ENCODE measurements at places on chromosomes 13 and 19. TPM values are rescaled to one million over a fixed set of nuclear protein-coding genes. Genes with fewer than 3 reads are reported as not detected.

The PTH2 gene
- total RNA-seq = not detected

The SHD gene
- total RNA-seq = not detected

The PLK5 gene
- total RNA-seq = not detected

The MEX3D gene
- total RNA-seq = 88.8 TPM

The LILRA2 gene
- not detected for total RNA-seq

DNA sequence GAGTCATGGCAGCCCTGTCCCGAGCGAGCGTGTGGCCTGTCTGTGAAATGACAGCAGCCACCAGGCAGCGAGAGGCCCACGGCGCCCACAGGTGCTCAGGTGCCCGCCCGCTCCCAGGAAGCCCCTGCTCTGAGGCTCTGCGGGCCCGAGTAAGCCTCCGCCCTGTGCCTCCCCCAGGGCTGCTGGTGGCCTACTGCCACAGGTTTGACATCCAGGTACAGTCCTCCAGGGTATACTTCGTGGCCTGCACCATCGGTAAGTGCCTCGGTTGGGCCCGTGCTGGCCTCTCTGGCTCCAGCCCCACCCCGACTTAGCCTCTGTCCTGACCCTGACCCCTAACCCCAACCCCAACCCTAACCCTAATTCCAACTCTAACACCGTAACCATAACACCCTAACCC lies 15.0 kb upstream of the TMPRSS9 start:
- no peak for DNase-seq

GRCh38 chr19:42846597-42846996 lies 32.9 kb downstream of the PSG1 start:
- DNase-seq = no peak

DNA sequence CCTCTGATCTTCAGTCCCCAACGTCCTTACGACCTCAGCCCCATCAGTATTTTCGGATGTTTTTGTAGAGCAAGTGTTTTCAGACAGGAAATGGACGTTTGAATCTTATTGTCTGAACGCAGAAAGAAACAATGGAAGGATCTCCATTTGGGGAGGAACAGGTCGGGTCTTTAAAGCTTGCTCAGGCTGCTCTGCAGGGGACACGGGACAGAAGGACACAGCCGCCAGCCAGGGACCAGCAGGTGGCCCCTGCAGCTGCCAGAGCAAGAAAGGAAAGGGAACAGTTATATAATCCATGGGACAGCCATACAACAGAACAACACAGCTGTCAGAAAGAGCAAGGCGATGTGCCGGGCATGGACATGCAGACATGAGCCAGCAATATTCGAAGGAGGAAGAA lies 18.5 kb upstream of the IGLON5 start:
- DNase-seq = no peak

- no peak for DNase-seq
These were observed 99.4 kb upstream of the SERP2 start for GRCh38 chr13:44273991-44274770.

DNA sequence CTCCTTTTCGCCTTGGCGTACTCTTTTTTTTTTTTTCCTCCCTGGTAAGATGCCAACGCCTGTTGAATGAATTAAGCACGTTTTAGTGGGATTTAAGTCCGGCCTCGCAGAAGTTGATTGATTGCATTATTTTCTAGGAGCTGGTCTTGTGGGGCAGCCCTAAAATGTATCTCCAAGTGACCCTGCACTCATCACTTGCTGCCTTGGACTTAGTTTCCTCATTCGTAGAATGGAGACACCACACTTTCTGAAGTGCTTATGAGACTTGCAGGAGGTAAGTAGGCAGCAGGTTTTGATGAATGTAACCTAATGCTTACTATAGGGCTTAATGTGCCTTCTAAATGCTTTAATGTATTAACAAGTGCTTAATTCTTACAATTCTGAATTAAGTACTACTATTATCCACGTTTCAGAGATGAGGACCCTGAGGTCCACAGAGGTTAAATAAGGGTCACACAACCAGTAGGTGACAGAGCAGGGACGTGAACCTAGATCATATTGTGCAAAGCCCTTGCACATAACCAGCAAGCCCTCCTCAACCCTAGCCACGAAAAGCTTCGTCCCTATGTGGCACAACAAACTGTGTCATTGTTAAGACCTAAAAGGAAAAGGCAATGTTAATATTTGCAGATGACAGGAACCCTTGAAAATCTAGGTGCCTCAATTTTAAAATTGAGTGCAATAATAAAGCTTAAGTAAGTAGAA lies 514 bp upstream of the ARGLU1 start:
- DNase-seq = no peak

- DNase-seq = no peak
These were observed 52.6 kb downstream of the CDADC1 start for GRCh38 chr13:49300276-49300675.

DNA sequence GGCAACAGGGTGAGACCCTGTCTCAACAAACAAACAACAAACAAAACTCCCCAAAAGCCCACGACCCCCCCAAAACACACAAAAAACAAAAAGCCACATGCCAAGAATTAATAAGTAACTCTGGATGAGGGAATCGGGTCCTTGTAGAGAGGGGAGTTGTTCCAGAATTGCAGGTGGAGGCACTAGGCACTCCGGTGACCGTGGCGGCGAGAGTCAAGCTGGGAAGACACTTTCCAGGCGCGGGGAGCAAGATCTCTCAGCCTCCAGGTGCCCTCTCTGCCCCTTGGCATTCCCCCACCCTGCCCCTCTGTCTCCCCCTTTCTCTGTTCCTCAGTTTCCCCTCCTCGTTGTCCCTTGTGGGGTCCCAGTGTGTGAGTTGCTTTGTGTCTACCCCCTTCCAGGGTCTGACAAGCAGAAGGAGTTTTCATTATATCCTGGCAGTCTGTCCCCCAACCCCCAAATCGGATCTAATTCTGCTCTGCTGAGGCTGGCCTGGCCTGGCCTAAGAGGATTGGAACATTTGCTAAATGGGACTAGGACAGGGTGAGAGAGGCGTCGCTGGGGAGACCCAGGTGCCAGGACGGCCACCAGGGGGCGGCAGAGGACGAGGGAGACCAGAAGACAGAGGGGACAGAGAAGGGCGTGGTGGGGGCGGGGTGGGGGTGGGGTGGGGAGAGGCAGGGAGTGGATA lies 8.3 kb upstream of the CRX start:
- no peak for DNase-seq

DNA sequence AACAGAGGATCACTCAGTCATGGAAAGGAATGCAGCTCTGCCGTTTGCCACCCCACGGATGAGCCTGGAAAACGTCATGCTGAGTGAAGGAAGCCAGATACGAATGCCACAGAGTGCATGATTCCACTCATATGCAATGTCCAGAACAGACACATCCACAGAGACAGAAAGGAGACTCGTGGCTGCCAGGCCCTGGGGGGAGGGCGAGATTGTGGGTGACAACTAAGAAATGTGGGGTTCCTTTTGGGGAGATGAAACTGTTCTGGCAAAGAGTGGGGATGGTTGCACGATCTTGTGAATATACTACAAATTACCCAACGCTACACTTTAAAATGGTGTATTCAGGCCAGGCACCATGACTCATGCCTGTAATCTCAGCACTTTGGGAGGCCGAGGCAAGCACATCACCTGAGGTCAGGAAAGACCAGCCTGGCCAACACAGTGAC lies 27.2 kb upstream of the NAPA start:
- DNase-seq = no peak

DNA sequence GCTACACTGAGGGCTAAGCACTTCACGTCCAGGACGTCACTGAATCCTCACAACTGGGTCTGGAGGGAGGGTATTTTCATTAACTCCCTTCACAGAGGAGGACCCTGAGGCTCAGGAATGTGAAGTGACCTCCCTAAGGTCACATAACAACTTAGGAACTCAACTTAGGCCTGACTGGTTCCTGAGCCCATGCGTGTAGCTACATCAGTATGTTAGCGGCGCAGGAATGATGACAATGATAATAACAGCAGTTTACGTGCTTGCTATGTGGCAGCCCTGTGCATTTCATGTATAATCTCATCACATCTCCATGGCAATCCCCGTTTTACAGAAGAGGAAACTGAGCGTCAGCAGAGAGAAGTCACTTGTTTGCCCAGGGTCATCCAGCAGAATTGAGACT lies 18.3 kb downstream of the KRTDAP start:
- DNase-seq = no peak

DNA sequence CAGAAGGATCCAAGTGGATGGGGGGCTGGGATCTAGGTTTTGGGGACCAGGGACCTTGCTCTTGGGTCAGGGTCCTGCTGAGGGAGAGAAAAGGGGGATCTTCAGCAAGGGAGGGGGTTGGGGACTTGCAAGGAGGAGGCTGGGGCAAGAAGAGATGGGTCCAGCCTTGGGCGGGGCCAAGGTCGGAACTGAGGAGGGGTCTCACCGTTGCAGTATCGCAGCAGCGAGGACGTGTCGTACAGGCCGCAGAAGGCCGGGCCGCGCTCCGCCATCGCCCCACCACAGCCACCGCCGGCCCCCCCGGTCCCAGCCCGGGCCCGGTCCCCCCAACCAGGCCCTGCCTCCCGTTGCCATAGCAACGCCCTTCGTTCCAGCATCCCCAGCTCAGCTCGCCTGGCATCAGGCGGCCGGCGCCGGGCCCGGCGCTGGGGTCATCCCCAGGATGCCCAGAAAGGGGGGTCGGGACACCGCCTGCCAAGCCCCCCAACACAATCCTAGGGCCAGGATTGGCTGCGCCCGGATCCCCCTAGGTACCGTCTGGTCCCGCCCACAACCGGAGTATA lies 6.0 kb upstream of the EML2 start:
- no peak for DNase-seq

GRCh38 chr13:76884186-76884906 lies 1.9 kb downstream of the KCTD12 start:
- no peak for DNase-seq

DNA sequence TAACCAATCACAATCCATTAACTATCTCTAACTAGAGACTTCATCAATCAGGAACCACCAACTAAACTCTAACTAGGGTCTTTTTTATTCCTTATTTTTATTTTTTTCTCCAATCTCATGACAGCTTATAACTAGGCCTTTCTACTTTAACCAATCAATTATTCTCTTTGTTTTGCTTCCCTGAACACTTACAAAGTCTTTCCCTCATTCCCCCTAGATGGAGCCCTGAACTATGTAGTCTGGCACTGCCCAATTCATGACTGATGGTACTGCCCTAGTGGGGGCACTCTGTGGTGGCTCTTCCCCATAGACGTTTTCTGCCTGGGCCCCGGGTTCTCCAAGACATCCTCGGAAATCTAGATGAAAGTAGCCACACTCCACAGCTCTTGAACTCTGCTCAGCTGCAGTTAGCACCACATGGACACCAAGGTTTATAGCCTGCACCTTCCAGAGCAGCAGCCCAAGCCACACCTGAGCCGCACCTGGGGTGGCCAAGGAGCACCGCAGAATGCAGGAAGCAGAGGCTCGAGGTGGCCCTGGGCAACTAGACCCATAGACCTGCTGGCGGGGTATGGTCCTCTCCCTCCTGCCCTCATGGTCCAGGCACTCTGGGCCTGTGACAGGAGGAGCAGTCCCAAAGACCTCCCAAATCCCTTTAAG lies 6.6 kb downstream of the ATP7B start:
- DNase-seq = no peak

- DNase-seq = no peak
These were observed 38.0 kb upstream of the ADGRE5 start for GRCh38 chr19:14343286-14343685.

DNA sequence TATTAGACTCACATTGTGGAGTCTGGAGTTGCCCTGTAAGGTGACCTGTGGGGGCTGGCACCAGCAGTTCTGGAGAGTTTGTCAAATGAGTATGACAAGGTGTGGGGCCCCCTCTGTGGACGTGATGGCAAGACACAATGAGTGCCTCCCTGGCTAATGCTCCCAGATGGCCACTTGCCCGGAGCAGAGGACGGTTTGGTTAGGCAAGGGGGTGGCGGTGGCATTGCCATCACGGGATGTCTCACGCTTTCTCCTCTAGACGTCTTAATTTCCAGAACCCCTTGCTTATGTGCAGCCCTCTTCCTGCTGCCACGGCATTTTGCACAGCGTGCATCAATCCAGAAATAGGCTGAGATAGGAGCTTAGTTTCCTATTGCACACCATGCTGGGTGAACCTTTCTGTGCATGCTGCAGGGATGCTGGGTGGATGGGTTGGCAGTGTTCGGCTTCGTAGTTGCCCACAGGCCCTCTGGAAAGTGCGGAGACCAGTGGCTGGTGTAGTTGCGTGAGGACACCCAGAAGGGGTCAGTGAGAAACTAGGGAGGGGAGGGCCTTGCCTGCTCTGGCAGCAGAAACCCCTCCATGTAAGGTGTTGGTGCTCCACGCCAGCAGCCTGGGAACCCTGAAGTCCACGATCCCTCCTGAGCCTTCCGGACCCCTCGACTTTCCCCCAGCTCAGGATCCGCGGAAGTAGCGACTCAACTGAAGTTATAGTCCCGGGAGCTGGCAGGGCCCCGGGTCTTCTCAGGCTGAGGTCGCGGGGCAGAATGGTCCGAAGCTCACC lies 18.1 kb upstream of the LRP3 start:
- no peak for DNase-seq

DNA sequence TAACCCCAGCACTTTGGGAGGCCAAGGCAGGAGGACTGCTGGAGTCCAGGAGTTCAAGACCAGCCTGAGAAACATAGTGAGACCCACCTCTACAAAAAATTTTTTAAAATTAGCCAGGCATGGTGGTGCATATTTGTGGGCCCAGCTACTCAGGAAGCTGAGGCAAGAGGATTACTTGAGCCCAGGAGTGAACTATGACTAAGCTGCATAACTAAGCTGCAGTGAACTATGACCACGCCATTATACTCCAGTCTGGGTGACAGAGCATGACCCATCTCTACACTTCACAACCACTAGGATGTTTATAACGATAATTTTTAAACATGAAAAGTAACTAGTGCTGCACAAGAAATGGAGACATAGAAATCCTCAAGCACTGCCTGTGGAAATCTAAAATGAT lies 352.7 kb upstream of the SGCG start:
- no peak for DNase-seq

DNA sequence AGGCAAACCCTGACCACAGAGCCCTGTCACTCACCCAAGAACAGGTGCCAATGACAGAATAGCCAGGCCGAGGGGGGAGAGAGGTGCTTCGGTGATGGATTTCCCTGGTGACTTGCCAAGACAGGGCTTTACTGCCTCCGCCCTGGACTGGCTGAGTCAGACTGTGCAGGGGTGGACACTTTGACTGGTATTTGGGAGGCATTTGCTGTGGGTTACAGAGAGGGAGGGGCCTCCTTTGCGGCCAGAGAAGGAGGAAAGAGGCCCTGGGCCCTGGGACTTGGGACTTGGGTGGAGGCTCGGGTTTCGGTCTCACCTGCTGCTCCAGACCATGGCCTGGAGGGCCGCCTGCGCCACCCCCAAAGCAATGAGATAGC lies 4.6 kb upstream of the EPS8L1 start:
- no peak for DNase-seq

GRCh38 chr19:55549500-55550320 lies 4.4 kb upstream of the SBK3 start:
- peak; percentile 65 for DNase-seq

Measured in glomerular endothelial cell (primary cell).